CD4-positive, alpha-beta T cell treated with Interleukin-2 at 100 ng/mL for 4 hours (primary cell): ENCODE measurements at places on chromosomes 4 and X.

DNA sequence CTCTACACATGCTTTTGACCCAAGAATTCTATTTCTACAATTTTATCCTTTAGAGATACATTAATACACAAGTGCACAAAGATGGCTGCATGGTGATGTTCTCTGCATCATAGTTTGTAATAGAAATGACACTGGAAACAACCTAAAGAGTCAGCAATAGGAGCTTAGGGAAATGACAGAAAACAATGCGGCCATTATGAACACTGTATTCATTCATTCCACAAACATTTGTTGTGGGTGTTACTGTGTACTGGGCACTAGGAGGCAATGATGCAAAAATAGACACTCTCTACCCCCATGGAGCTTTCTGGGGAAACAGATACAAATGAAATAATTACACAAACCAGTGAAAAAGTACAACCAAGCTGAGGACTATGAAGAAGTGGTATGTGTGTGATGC lies 32.0 kb downstream of the IDS start:
- DNase-seq = no peak

- no peak for DNase-seq
These were observed 91.9 kb downstream of the SEL1L3 start for GRCh38 chr4:25770847-25771246.

DNA sequence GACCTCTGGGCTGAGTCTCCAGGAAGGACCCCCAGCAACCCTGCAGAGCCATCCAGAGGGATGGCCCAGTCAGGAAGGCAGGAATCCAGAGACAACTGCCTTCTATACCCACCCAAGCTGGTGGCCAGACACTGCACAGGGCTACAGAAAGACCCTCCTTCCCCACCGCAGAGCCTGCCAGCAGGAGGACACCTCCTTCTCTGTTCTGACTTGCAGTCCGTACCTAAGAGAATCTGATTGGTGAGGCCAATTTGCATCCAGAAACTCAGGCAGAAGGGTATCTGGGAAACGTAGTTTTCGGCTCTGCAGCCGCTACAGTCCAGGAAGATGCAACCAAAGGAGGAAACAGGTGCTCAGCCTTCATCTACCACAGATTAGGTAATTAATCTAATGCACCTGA lies 155.4 kb upstream of the FRG1 start:
- no peak for DNase-seq

DNA sequence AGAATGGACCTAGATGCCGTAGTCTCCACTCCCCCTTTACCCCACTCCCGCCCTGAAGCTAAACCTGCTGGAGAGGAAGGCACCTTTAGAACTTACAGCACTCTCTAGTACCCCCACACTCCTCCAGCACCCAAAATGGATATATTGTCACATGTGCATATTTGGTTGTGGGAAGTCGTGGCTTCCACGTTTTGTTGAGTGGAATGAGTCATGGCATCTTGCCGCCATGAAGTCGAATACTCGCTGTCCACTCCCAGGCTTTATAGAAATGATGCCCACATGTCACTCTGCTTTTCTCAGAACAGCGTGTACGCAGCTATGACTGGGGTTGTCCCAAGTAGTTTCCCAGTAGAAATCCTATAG lies 545 bp downstream of the ABCE1 start:
- peak; percentile 56 for DNase-seq

GRCh38 chr4:29541757-29542156 lies 1178.4 kb upstream of the PCDH7 start:
- no peak for DNase-seq

- no peak for DNase-seq
These were observed 183.7 kb downstream of the NSUN7 start for GRCh38 chr4:40933272-40934053.

GRCh38 chr4:133149932-133150471 lies 908 bp downstream of the PCDH10 start:
- no peak for DNase-seq

DNA sequence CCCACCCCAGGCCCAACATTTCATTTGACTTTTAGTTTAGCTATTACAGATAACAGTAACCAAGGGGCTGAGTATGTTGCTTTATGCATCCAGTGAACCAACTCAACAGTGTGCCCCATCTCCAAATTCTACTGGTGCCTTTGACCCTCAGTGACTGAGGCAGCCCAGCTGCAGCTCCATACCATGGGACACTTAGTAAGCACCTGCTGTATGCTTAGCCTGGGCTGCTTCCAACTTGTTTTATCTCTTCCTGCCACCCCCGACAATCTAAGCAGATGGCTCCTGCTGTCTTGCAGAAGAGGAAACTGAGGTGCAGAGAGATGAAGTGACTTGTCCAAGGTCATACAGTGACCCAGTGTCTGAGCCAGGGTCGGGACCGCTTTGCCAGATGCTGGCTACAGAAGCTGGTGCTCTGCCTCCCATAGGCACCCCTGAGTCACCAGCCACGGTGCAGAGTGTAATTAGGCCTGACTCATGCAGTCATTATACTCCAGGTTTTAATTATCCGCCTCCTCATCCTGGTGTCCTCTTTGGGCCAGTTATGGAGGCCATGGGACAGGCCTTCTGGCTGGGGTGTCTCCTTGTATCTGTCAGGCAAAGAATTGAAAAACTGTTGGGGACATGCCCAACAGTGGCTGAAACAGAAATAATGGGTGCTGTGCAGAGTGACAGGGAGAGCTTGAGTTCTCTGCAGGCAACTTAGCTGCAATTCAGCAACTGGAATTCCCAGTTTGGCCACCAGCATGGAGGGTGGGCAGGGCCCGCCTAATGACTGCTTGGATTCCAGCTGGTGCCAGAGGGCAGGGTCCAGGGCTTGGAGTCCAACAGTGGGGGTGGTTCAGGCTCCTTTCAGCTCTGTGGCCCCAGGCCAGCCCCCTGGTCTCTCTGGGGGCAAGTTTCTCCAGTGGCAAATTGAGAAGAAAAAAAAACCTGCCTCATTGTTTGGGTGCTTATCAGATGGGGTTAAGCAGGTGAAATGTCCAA lies 8.2 kb upstream of the GPR78 start:
- DNase-seq = no peak

GRCh38 chr4:169098532-169098931 lies 88.5 kb upstream of the CBR4 start:
- DNase-seq = no peak

- no peak for DNase-seq
These were observed 227.2 kb downstream of the ANK2 start for GRCh38 chr4:113276464-113277170.

- no peak for DNase-seq
These were observed 91.1 kb upstream of the ATP8A1 start for GRCh38 chr4:42747971-42748370.

GRCh38 chr4:64385220-64385619 lies 24.0 kb downstream of the TECRL start:
- DNase-seq = no peak

DNA sequence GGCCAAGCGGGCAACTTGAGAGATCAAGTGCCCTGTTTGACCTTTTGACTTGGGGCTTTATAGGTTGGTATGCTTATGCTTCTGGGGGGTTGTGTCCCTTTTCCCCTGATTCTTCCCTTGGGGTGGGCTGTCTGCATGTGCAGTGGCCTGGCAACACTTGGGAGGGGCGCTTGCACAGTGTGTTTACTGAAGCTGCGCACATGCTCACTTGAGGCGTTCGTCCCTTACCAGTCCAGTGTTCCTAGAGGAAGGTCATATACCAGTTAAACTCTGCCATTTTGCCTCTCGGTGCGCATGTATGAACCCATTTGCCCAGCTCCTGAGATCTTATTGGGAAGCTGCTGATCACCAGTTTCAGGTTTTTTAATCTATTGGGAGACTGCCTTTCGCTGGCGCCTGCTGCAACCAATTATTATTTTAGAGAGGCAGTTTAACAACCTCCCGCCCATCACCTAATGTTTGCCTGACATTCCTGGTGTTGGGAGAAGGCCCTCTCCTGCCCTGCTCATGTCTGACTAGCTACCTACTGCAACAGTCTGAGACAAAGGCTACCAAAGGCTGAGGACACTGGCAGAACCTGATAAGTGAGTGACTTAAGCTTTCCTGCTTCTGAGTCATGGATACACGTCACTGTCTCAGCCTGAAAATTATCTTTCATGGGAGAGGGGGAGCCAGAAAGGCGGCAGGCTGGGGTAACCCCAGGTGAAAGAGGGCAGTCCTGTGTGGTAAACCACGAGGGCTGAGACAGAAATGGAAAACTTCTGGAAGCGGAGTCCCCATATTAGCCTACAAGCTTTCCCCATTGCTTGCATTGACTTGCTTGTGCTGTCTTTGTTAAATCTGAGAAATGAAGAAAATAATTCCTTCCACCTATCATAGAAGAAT lies 97.6 kb downstream of the CPE start:
- no peak for DNase-seq

DNA sequence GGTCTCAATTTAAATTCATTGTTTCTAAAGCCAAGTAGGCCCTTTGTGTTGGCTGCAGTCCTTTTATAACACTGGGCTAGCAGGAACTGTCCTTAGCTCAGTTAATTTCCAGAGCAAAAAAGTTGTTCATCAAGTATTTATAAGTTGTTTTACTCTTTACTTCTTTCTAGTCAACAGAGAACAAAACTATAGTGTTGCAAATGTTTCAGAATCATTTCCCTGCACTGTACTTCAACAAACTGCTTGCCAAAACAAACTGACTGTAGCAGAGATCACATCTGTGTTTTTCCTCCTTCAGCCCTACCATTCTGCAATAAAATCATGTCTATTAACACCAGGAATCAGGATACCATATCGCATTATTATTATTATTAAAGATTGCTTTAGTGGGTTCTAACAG lies 168.5 kb upstream of the SH3RF1 start:
- no peak for DNase-seq
